RKO (cell line): ENCODE measurements at places on chromosomes 16 and 17.

- no peak for DNase-seq
Measured at GRCh38 chr17:55320594-55321426, 56.0 kb downstream of the HLF start.

GRCh38 chr17:43015579-43015978, 6.6 kb downstream of the VAT1 start:
- no peak for DNase-seq

- DNase-seq = no peak
Measured at GRCh38 chr16:9095656-9096397, 4.4 kb downstream of the HAPSTR1 start.

GRCh38 chr17:74202938-74203337, 540 bp upstream of the RPL38 start:
- DNase-seq = no peak

GRCh38 chr16:3051494-3051893, 5.1 kb downstream of the MMP25 start:
- no peak for DNase-seq

- no peak for DNase-seq
Measured at GRCh38 chr17:74282587-74283370, 8.7 kb downstream of the DNAI2 start.

GRCh38 chr17:59451706-59452105, 113.7 kb upstream of the DHX40 start:
- DNase-seq = peak; percentile 90

- DNase-seq = no peak
Measured at GRCh38 chr17:9151091-9151490, 129.8 kb downstream of the NTN1 start.

GRCh38 chr17:16003841-16004240, 4.2 kb downstream of the TTC19 start:
- DNase-seq = no peak
